ENCODE measurements at places on chromosomes 3 and 15. TPM values are rescaled to one million over a fixed set of nuclear protein-coding genes. Genes with fewer than 3 reads are reported as not detected.

The DYNLT2B gene
- 5.5 TPM for total RNA-seq

The PPP1R14D gene
- not detected for total RNA-seq

The ST3GAL6 gene
- 12.0 TPM for total RNA-seq

The NR2F2 gene
- 35.2 TPM for total RNA-seq

The ASB14 gene
- not detected for total RNA-seq

The JMJD7 gene
- total RNA-seq, result 3.0 TPM

The LMAN1L gene
- total RNA-seq, result not detected

The MLF1 gene
- total RNA-seq, result 4.5 TPM

The FGD5 gene
- total RNA-seq, result 5.6 TPM

The SERPINI2 gene
- not detected for total RNA-seq

The MORC1 gene
- not detected for total RNA-seq

The PLA2G4F gene
- total RNA-seq, result not detected

The MNS1 gene
- total RNA-seq, result 1.9 TPM

The TRAIP gene
- total RNA-seq, result 7.3 TPM

The PHLDB2 gene
- total RNA-seq, result 35.1 TPM

The ZNF502 gene
- total RNA-seq, result 3.4 TPM

The ERICH6 gene
- total RNA-seq, result not detected

The LRRN1 gene
- total RNA-seq, result not detected

The GPR62 gene
- not detected for total RNA-seq

The TEX55 gene
- not detected for total RNA-seq

The ZNF80 gene
- total RNA-seq, result not detected

The HTR3E gene
- total RNA-seq, result not detected

The NR2E3 gene
- not detected for total RNA-seq

The OSBPL10 gene
- total RNA-seq, result 13.5 TPM

The NDUFB4 gene
- total RNA-seq, result 102 TPM

The GDPGP1 gene
- 4.7 TPM for total RNA-seq

The SENP8 gene
- total RNA-seq, result 2.2 TPM

The FGF7 gene
- 129 TPM for total RNA-seq

The GALK2 gene
- 27.5 TPM for total RNA-seq

The BCL2A1 gene
- total RNA-seq, result not detected

The CDCP1 gene
- total RNA-seq, result 0.78 TPM

The SIAH2 gene
- 23.5 TPM for total RNA-seq

The CCR3 gene
- not detected for total RNA-seq

The EIF4A2 gene
- 455 TPM for total RNA-seq

The CD276 gene
- 84.5 TPM for total RNA-seq

The CIB2 gene
- total RNA-seq, result 4.9 TPM

The GOLGA6L25 gene
- total RNA-seq, result not detected

The TTLL3 gene
- total RNA-seq, result 10.4 TPM

The AMT gene
- total RNA-seq, result 0.39 TPM

The NR1I2 gene
- not detected for total RNA-seq

The ARPP19 gene
- 55.8 TPM for total RNA-seq

The CRYGS gene
- total RNA-seq, result 2.2 TPM

The ALPK3 gene
- 0.81 TPM for total RNA-seq

The EPB42 gene
- total RNA-seq, result not detected

The AHSG gene
- total RNA-seq, result not detected

The TRAT1 gene
- not detected for total RNA-seq

The DUOXA2 gene
- total RNA-seq, result not detected

The TRPC1 gene
- total RNA-seq, result 12.5 TPM

The GCNT3 gene
- 0.56 TPM for total RNA-seq

The PRTG gene
- 0.87 TPM for total RNA-seq

The GPR171 gene
- not detected for total RNA-seq

The LTK gene
- total RNA-seq, result not detected

The CEP19 gene
- total RNA-seq, result 3.2 TPM

The SLC22A14 gene
- not detected for total RNA-seq

The MBNL1 gene
- total RNA-seq, result 177 TPM

The NANOGP8 gene
- not detected for total RNA-seq

Data from cardiac ventricle fibroblast (primary cell).